ENCODE measurements at places on chromosomes 11 and 22.

GRCh38 chr11:109892321-109892794, 200.8 kb upstream of the ZC3H12C start:
- DNase-seq, result no peak

DNA sequence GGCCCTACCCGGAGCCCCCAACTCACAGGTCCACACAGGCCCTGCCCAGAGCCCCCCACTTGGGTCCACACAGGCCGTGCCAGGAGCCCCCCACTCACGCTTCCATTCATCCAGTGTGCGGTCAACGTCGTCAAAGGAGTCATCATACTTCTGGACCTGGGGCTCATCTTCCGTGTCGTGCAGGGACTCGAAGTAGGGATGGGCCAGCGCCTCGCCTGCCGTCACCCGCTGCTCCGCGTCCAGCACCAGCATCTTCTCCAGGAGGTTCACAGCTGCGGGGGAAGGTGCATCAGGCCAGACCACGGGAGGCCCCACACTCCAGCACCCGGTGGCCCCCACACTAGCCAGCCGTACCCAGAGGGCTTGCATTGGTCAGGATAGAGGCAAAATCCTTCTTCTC, 4.0 kb upstream of the HDAC10 start:
- DNase-seq, result no peak

DNA sequence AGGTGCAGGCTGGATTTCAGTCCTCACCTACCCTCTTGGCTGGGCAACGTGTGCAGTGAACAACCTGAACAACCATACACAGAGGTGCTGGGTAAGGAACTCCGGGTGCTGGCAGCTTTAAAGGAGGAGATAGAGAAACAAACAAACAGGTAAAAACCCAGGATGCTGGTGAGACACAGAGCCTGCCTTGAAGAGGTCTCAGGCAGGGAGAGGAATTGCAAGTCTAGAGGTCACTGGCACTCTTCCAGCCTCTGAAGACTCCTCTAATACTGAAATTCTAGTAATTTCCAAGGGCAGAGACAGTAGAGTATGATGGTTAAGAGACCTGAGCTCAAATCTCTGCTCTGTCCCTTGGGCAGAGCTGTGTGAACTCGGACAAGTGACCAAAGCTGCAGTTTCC, 192.5 kb downstream of the CEP164 start:
- no peak for DNase-seq

- DNase-seq, result peak; percentile 68
Measured at GRCh38 chr11:58592760-58593472, 14.1 kb downstream of the ZFP91 start.

DNA sequence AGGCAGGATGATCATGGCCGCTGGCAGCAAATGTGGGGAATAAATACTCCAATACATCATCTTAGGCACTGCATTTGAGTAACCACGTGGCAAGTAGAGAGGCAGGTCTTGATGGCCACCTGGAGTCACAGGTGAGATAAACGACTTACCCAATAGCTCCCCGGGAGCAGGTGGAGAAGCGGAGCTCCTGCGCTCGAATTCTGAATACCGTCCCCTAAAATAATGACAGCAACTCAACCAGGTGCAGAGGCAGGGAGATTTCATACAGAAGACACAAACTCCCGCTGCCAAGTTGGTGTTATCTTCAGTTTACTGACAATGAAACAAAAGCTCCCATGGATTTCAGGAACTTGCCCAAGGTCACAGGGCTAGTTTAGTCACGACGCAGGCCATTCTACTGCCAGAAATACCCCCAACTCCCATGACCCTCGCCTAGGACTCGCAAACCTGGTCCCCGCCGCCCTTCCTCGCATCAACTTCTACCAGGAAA, 437 bp downstream of the SLC43A3 start:
- peak; percentile 48 for DNase-seq

DNA sequence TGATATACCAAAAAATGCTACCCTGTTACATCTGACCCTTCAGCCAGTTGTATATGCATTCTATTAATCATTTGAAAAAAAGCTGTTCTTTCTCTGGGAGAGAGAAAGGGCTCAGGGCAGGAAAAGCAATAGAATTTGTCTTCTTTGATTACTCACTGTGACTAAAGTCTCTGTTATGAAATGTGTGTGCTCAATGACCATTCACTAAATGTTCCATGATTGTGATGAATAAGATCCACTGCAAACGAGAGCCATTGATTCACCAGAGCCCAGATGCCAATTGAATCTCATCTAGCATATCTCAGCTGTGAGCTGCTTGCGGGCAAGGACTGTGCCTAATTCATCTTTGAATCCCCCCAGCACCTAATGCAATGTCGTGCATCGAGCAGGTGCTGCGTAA, 184.3 kb downstream of the OPCML start:
- DNase-seq, result no peak

GRCh38 chr22:21829523-21829922, 37.9 kb downstream of the MAPK1 start:
- DNase-seq, result no peak

DNA sequence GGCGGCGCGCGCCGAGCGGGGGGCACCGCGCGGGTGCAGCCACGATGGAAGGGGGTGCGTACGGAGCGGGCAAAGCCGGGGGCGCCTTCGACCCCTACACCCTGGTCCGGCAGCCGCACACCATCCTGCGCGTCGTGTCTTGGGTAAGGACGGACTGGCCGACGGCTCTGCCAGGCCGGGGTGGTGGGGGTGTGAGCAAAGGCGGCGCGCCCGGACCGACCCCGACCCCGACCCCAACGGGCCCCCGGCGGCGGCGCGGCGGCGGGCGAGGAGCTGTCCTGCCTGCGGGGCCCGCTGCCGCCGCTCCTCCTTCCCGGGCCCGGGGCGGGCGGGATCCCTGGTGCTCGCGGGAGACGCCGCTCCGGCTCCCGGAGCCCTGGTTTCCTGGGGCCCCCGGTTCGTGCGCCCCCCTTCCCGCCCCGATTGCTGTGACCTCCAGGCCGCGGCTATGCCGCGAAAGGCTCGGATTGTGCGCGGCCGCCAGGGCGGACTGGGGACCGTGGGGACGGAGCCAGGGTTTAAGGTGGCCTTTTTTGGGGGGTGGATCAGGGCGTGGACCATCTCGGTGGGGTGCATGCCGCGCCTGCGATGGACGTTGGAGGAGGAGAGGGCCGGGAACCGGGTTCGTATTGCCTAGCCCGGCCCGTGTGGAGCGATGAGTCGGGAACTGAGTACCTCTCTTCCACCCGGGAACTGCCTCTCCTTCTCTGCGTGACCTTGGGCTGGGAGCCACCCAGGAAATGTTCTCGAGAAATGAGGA, at the start of gene SYNGR1:
Gene SYNGR1, plus strand, starts transcription at position 25 of the 760 bp plus-strand sequence. Its CDS starts 20 bp downstream, at position 45.
- DNase-seq, result no peak

DNA sequence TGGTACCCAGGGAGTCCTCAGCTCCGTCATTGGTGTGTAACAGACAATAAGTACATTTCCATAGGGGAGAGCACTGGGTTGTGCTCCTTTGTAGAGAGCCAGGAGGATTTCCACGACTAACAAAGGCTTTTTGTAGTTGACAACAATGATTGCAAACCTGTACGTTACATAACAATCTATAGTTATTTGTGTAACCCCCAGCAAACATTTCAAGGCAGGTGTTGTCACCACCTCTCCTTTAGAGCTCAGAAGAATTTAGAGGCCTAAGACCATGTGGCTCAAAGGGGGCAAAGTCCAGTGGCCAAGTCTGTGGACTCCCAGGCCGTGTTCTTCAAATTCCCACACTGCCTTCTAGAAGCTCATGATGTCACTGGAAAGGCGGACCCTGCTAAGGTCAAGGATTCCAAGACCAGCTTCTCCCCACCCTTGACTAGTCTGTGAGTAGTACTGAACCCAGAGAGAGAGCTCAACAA, 15.8 kb downstream of the RPL27A start:
- DNase-seq, result no peak

Data from activated T-cell treated with anti-CD3 and anti-CD28 coated beads, Interleukin-2, amount 50 U/mL, for 48 hours (primary cell).